ENCODE measurements at places on chromosomes 5 and 9. TPM values are rescaled to one million over a fixed set of nuclear protein-coding genes. Genes with fewer than 3 reads are reported as not detected.

Gene SEMA5A
- 17.8 TPM for total RNA-seq

Gene MTAP
- 18.0 TPM for total RNA-seq

Gene NEUROG1
- total RNA-seq: not detected

Gene ORM2
- total RNA-seq: not detected

Gene UTP15
- 13.3 TPM for total RNA-seq

Gene ERAP2
- 1.3 TPM for total RNA-seq

Gene ZNF879
- 1.4 TPM for total RNA-seq

Gene OLFM1
- 3.7 TPM for total RNA-seq

Gene SCGB3A2
- total RNA-seq: not detected

Gene CEL
- total RNA-seq: 0.10 TPM

Gene CDC25C
- 0.83 TPM for total RNA-seq

Gene NSG2
- not detected for total RNA-seq

Gene KCNIP1
- total RNA-seq: not detected

Gene ANKRD31
- total RNA-seq: 0.05 TPM
